ENCODE measurements at places on chromosomes 7 and 10.
A peak's percentile ranks its signal among the peaks of the same experiment; 100 is the strongest.

DNA sequence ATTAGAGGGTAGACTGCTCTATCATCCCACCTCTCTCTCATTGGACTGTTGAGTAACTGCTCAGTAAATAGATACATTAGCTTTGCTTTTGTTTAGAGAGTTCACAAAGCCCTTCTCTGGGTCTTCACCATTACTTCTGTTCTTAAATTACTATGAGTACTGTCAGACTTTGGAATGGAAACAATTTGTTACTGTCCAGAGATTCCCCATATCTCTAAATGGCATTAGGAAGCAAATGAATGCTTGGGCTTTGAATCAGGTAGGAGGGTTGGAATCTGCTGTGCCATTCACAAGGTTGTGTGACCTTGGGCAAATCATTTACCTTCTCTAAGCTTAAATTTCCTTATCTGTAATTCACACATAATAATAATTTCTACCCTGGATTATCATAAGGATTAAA, 541.0 kb upstream of the FZD8 start:
- DNase-seq = no peak

DNA sequence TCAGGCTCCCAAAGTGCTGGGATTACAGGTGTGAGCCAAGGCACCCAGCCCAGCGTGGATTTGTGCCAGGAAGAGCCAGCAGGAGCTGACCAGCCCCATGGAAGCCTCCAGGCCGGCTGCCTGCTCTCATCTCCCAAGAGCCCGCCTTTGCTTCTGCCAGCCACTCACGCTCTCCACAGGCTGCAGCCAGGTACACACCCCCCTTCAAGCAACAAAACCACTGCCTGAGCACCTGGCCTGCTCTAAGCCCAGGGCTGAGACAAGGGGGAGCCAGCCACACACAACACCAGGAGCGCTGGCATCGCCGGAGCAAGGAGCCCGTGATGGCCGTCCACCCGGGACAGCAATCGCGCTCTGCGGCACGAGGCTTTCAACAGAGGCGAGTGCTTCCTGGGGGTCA, 34.5 kb downstream of the MAD1L1 start:
- DNase-seq = no peak

- DNase-seq = no peak
Observed at GRCh38 chr10:95466436-95466835, 94.7 kb downstream of the SORBS1 start.

GRCh38 chr7:127158659-127159058, 94.1 kb downstream of the GRM8 start:
- no peak for DNase-seq

DNA sequence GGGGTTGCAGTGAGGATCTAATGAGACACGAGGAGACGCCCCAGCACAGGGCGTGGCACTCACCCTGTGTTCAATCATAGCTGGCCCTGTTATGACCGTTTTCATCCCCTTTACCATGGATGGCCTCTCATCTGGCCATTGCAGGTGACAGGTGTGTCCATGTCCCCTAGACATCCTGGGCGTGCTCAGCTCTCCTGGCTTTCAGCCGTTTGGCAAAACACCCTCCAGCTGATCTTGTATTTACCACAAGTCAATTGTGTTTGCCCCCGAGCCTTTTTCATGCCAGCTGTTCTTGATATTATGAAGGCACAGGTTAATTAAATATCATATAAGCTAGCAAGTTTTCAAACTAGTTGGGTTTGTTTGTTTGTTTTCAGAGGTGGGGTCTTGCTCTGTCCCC, 97.1 kb downstream of the CHST15 start:
- no peak for DNase-seq

- DNase-seq = no peak
Observed at GRCh38 chr7:149733924-149734790, 39.2 kb downstream of the ZNF467 start.

DNA sequence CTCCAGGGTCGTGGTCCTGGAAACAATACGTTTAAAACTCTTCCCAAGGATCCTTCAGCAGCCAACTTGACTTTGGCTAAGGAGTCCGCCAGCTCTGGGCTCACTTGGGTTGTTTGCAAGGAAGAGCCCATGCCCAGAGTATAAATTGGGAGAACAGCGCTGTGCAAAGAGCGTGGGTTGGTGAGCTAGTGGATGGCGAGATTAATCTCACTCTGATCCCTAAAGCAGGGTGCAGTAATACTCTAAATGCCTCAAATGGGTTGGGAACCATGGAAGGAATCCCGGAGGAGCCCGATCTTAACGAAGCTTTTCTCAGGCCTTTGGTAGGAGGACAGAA, 495 bp upstream of the SDHAF3 start:
- no peak for DNase-seq

GRCh38 chr7:4103352-4104091, 578.6 kb upstream of the FOXK1 start:
- DNase-seq = no peak

DNA sequence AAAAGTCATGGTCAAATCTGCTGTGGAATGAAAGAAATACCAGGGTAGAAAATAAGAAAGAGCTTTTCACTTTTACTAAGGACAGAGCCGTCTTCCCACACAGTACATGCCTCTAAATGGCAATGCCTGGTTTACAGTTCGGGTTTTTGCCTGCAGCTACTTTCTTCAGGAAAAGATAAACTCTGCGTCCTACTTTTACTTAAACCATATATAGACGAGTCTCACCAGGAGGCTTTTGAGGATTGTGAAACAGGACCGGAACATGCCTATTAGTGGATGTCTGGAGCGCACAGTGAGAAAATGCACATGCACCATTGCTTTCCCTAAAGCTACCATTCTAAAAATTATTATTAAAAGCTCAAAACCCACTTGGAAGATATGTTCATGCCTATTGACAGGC, 70.5 kb downstream of the KLF6 start:
- no peak for DNase-seq

DNA sequence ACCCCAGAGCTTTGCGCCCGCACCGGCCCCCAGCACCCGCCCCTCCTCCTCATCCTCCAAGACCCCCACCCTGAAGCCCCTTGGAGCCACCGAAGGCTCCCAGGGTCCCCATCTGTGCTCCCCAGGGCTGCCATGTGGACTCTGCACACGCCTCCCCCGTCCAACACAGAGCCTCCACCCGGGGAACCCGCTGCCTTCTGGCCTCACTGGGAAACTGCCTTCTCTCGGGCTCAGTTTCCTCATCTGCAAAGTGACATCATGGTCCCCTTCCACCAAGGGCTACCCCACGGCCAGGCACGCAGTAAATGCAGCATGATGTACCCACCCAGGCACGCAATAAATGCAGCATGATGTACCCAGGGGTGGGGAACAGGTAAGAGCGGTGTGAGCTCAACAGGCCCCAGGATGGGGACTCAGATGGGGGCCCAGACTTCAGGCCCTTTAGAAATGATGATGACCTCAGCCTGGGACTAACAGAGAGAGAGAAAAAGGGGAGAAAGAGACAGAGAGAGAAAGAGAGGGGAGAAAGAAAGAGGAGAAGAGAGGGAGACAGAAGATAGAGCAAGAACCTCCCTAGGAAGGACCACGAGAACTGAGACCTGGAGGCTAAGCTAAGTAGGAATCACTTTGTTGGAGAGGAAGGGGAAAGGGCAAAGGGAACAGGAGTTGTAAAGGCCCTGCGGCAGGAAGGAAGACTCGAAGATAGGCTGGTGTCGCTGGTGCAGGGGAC, 2.5 kb upstream of the MICALL2 start:
- no peak for DNase-seq

DNA sequence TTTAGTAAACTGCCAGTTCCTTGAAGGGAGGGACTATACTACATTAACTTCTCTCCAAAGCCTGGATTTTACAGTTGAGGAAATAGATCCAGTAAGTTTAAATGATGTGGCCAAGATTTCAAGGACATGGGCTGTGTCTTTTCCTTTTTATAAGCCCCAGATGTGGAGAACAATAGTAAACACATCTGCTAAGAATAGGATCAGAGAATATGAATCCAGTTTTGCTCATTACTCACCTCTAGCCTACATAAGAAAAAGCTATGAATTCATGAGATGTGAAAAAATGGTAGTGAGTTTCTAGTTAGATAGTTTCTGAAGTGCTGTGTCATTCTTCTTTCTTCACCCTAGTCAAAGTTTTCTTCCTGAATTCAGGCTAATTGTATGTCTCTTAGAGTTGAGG, 38.6 kb downstream of the MAGI2 start:
- no peak for DNase-seq

DNA sequence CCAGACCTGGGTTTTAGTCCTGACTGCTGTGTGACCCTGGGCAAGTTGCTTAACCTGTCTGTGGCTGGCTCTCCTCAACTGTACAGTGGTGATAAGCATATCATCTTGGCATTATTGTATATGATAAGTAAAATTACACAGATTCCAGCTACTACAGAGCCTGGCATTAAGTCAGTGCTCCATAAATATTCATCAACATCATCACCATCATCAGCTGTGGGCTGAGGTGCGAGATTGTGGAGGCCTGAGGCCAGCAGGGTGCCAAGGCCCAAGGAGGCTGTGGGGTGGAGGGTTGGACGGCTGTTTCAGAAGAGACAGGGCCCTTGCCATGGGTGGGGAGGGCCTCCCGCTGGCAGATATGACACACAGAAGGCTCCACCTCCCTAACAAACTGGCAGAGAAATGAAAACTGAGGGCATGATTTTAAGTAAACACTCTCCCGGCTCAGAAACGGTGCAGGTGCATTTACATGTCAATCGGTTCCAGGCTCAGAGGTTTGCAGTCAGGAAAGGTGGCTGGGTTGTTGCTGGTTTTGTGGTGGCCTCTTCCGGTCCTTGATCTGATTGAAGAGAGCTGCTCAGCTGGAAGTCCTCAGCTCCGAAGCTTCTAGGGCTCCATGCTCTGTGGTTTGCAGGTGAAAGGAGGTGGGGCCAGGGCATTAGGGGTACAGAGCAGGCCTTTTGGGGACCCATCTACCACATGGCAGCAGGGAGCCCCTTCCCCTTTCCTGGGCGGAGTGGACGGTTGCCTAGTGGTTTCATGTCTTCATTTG, 10.2 kb downstream of the CRYGN start:
- DNase-seq = peak; percentile 83

GRCh38 chr7:22666732-22667131, 60.3 kb upstream of the IL6 start:
- DNase-seq = no peak

DNA sequence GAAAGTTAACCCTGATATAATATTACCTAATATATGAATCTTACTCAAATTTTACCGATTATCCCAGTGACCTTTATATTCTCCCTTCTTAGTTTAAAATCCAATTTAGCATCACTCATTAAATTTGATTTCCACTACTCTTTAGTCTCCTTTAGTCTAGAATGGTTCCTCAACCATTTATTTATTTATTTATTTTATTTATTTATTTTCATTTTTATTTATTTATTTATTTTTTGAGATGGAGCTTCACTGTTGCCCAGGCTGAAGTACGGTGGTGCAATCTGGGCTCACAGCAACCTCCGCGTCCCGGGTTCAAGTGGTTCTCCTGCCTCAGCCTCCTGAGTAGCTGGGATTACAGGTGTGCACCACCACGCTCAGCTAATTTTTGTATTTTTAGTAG, 92.8 kb downstream of the LCOR start:
- no peak for DNase-seq

- DNase-seq = no peak
Observed at GRCh38 chr7:73518470-73518869, 3.6 kb downstream of the BAZ1B start.

DNA sequence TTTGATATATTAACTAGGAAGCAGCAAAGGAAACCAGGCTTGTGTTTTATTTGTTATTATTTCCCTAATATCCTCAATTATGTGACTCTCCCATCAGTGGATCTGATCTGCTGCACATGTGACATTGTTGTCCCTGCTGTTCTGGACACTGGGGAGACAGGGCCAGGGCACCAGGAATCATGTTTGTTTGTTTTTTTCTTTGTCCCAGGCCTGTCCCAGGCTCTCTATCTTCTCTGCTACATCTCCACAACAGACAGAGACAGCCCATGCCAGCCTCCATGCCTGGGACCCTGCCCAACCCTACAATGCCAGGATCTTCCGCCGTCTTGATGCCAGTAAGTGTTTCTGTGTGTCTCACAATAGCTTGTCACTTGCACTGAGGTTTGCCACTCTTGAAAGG, 239.6 kb downstream of the TRIL start:
- DNase-seq = no peak

GRCh38 chr10:72010234-72010973, 46.2 kb downstream of the CHST3 start:
- no peak for DNase-seq

- no peak for DNase-seq
Observed at GRCh38 chr10:18683427-18683826, 24.2 kb downstream of the ARL5B start.

DNA sequence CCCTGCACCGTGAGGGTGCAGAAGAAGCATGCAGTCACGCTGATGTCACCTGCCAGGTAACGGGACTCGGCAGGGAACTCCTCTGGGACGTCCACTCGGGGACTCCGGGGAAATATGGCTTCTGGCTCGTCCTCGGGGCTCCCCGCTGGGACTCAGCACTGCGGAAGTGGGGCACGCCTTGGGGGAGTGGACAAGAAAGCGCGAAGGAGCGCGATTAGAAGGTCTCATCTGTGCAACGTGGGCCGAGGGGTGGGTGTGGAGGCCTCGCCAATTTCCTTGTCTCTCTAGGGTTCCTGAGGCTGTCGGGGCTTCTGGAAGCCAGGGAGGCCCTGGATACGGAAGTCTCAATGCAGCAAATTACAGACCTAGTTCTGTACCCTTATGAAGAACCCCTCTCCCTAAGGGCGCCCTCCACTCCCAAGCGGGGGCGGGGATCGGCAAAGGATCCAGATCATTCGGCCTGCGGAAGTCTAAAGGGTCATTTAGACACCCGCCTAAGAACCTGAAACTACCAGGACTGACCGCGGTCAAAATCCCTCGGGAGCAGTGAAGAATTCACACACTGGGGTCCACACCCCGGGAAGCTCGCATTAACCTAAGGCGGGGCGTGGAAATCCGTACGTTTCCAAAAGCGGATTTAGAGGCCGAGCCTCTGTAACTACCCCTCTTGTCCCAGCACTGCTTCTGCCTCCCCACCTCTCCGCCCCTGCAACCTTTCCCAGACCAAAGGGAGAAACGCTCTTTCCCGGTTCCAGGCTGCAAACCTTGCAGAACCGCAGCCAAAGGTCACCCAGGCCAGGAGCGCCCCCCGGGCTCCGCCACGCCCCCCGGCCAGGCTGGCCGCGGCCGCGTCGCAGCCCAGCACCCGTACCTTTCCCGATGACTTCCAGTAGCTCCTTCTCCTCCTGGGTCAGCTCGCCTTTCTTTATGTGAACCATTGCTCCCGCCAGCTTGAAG, 640 bp downstream of the ANKMY2 start:
- peak; percentile 65 for DNase-seq

DNA sequence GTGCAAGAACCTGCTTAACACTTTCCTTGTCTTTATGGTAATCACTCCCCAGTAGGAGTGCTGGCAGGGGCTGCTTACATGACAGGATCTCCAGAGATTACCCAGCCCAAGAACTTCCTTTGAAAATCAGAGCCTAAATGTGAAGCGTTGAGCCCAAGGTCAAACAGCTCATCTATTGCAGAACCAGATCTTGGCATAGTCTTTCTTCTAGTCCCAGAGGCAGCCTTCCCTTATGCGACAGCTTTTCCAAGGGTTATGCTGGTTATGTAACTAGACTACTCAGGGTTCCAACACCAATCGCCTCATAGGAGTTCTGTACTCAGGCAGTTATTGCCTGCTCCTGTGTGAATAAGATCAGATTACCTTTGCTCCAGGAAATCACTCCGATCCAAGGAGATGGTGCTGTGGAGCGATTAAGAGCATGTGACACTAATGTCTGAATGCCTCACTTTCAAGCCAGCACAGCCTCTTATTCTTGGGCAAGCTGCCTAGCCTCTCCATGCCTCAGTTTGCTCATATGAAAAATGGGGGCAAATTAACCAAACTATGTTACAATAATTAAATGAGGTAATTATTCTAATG, 8.4 kb upstream of the LGI1 start:
- DNase-seq = no peak

All from CD4-positive, alpha-beta T cell treated with Interleukin-17A for 1 hour (primary cell).